ENCODE measurements at places on chromosomes 12 and 14.

DNA sequence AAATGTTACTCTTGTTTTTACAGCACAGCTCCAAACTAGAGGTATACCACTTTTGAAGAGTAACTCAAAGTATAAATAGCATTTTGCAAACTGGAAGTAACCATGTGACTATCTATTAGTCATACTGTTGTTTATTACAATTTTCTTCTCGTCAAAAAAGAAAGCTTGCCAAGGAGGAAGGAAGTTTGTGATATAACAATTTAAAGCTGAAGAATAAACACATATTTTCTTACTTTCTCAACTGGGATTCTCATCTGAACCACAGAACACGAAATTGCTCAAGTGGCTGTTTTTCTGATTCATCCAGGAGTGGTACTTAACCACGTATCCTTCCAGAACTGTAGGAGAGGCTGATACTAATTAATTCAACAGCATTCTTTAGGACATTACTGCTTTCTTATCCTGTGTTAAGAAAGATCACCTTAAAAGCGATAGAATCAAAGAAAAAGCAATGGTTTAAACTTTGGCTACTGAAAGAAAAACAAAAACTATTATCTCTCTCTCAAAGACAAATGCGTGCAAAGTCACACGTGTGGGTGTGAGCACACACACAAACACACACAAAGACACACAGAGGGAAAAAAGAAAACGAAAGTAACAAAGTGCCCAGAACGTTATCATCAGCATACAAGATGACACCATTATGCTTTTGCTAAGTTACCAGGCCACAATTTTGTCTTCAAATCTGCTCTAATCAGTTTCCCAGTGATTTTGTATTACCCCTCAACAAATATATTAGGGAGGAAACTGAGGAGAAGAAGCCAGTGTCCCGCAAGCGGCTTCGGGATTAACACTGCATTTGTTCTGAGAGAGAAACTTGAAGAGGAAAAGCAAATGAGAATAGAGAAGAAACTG, at the start of gene CLEC2B:
Gene CLEC2B, minus strand, starts transcription at position 48 of the 855 bp plus-strand sequence.
- DNase-seq = peak; percentile 69

GRCh38 chr12:11877869-11878780, 192.6 kb upstream of the BCL2L14 start:
- no peak for DNase-seq

- no peak for DNase-seq
Observed at GRCh38 chr14:37168721-37169120, 3.7 kb downstream of the SLC25A21 start.

GRCh38 chr12:132803888-132804287, 24.8 kb downstream of the GOLGA3 start:
- DNase-seq = no peak

- no peak for DNase-seq
Observed at GRCh38 chr12:79841878-79842265, 93.0 kb downstream of the PPP1R12A start.

DNA sequence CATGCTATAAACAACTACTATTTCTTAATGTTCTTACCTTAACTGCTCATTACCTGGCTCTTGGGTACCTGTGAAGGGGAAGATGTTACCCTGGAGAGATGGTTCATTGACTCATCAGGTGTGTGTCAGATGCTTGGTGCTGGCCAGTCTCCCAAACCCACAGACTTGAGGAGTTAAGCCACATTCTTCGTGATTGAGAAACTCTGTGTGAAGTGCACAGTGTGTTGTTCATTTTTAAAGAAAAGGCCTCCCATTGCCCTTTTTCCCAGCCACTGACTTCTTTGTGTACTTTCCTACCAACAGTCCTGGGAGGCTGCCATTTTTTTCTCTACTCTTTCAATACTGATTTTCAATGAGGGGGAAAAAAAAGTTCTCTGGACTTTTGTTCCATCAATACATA, 3.2 kb downstream of the MGST1 start:
- no peak for DNase-seq

DNA sequence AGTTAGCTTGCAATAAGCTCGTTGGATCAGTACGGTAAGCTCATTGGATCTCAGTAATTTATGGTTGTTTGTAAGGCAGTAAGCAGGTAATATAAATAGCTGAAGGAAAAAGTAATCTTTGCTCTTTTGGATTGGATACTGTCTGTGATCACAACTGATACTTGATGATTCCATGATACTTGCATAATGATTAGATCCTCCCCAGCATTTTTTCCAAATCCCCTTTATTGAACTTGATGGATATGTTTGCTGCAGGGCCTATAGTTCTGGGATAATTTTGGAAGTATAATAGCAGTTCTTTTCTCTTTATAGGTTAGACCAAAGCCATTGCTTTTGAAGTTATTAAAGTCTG, 5.2 kb downstream of the MDM2 start:
- DNase-seq = no peak

GRCh38 chr12:106985479-106985878, 1.5 kb downstream of the MTERF2 start:
- no peak for DNase-seq

DNA sequence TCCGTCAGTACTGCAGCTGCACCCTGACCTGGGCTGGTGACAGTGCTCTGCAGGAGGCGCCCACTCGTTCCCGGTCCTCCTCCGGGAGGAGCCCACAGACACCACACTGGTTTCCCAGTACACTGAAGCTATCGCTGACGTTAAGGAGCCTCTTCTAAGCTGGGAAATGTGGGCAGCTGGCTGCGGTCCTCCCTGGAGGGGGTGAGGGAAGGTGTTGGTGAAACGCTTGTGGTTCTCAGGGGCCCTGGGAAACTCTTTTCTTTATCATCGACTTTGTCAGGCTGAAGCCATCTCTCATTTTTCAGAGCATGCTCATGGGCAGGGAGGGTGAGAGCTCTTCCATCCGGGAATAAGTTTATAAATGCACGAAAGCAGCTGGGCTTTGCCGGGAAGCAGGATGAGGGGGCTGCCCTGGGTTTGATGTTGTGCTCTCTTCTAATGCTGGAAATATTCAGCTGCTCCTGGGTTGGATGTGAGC, 176.0 kb downstream of the CHST11 start:
- no peak for DNase-seq

DNA sequence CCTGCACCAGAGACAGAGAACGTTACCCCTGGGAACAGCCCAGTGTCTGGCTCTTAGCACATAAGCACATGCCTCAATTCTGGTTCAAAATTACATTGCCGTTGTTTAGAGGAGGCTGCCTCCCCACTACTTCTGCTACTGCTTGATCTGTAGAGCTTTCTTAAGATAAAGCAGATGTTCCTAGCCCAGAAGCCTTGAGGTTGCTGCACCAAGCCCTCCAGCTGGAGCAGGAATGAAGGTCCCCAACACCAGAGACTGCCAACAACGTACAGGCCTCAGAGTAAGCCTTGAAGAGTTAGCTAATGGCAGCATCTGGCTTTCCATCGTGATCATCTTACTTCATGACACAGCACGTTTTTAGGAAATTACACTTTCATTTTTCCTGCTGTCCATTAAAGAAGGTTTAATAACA, 34.7 kb upstream of the AMIGO2 start:
- no peak for DNase-seq

DNA sequence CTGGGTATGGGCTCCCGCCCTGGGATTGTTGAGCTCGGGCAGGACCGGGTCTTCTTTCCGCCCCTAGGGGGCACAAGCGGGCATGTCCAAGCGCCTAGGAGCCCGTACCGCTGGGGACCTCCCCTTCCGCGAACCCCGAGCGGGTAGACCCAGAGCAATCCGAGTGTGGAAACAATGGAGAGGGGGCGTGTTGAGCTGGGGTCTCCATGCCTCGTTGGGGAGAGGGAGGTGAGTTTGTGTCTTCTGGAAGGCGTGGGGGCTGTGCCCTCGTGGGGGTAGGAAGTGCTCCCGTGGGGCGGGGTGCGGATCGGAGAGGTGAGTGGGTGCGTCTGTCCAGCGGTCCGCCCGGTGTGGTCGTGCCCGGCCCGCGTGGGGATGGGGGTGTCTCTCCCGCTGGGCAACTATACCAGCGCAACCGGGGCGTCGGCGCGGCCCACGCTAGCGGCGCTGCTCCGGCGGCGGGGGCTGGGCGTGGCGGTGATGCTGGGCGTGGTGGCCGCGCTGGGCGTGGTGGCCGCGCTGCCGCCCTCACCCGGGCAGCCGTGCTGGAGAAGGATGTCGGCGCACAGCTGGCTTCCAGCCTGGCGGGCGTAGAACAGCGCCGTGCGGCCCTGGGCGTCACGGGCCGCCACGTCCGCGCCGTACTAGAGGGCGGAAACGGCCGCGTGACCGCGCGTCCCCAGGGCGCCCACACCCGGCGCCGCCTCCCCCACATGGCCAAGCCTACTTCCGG, 12.2 kb downstream of the AGAP2 start:
- DNase-seq = peak; percentile 88

DNA sequence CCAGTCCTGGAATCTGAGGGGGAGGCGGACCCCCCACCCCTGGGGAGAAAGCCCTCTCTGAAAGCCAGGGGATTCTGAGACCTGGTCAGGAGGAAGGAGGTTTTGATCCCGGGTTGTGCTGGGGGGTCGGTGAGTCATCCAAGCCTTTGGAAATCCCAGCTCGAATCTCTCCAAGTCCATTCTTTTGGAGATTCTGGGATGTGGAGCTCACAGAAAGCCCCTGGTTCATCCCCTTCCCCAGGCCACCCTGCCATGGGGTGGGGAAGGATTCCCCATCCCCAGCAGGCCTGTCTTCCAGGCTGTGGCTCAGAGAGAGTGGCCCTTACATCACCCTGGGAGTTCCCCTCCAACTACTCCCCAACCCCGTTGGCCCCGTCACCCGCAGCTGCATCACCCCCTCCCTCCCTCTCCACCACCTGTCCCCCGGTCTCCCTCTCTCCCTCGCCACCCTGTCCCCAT, 14.3 kb downstream of the EXOC3L4 start:
- no peak for DNase-seq

- DNase-seq = no peak
Observed at GRCh38 chr14:106055289-106055688, 528.9 kb downstream of the TMEM121 start.

DNA sequence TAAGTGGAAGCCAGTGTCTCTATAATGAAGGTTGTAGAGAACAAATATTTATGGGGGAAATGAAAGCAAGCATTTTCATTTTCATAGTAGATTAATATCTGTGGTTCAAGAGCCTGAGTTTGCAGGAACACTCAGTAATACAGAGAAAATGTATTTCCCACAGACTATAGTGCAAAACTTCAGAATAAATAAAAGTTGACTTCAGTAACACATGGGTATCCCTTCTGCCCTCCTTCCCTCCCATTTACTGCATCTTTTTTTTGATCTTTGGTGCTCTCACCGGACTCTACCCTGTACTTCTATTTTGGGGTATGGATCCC, 75.3 kb upstream of the AMN1 start:
- no peak for DNase-seq

DNA sequence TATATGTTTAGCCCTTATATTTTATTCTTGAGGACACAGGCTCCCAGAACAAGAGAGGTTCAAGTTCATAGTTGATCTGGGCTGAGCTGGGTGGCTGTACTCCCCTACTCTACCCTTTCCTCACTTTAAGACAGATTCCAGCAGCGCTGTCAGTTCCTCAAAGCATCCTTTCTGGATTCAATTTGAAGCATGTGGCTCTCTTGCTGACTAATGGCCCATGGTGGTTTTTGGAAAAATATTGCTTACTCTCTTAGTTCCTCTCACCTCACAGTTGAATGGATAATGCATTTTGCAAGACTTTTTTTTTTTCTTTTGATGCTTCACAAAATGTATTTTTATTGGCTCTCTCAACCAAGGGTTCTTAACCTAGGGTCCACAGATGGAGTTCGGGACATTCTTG, 4.1 kb downstream of the PELI2 start:
- no peak for DNase-seq

GRCh38 chr14:100018482-100018881, 46.7 kb upstream of the EVL start:
- DNase-seq = no peak

GRCh38 chr14:42391146-42391834, 784.6 kb downstream of the LRFN5 start:
- no peak for DNase-seq

- DNase-seq = peak; percentile 75
Observed at GRCh38 chr12:87953256-87953860, 75.8 kb downstream of the C12orf50 start.

DNA sequence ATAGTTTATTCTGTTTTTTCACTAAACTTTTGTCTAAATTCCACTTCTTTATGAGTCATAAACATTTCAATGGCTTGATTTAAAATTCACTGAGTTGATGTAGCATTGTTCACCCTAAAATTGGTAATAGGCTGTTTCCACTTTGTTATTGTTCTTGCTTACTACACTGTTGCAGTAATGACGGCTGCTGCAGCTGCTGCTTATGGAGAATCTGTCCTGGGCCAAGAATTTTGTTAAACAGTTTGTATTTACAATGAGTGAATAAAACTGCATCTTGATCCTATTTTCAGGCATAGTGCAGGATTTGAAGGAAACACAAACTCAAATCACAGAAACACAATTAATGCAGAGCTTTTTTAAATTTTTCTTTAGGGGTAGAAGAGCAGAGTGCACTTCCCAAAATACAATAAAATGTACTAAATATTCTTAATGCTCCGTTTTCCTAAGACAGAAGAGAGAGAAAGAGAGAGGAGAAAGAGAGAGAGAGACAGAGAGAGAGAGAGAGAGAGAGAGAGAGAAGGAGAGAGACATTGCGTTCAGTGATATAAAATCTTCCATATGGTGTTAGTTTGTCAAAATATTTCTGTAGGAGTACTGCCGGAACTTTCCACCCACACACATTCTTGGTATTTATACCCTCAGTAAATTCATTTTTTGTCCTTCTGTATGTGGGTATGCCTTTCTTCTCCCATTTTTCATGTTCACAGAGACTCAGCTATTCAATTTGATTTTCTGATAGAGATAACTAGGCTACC, 266.4 kb downstream of the LRFN5 start:
- no peak for DNase-seq

GRCh38 chr14:95253039-95253630, 66.6 kb downstream of the CLMN start:
- DNase-seq = no peak

DNA sequence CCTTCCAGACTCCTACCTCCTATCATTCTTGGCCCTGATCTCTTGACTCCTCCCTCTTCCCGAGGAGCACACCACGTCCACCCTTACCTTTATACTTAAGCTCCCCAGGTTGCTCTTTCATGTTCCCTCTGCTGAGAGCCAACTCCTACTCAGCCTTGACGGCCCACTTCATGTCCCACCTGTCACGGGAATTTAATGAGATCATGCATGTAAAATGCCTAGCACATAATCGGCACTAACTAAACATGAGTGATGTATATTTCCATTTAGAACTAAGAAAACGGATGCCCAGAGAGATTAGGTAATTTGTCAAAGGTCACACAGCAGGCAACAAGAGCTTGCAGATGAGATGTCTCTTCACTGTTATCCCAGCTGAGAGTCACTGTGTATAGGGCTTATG, 45.1 kb downstream of the NOS1 start:
- no peak for DNase-seq
